Activated CD4-positive, alpha-beta T cell treated with anti-CD3 and anti-CD28 coated beads for 36 hours (primary cell): ENCODE measurements at places on chromosomes 12 and 14. TPM values are rescaled to one million over a fixed set of nuclear protein-coding genes. Genes with fewer than 3 reads are reported as not detected.

The RNASE2 gene
- not detected for total RNA-seq

The ACTN1 gene
- 146 TPM for total RNA-seq

The SINHCAF gene
- 187 TPM for total RNA-seq

The CELA1 gene
- not detected for total RNA-seq

The SYCP3 gene
- 0.16 TPM for total RNA-seq

The TEX52 gene
- 0.16 TPM for total RNA-seq

The ISCU gene
- total RNA-seq = 83.8 TPM

The STXBP6 gene
- not detected for total RNA-seq

The HPD gene
- not detected for total RNA-seq

The NDRG2 gene
- 7.0 TPM for total RNA-seq

The ANO4 gene
- total RNA-seq = not detected

The LRP1-AS gene
- not detected for total RNA-seq

The TMEM119 gene
- total RNA-seq = 0.28 TPM

The SIX1 gene
- total RNA-seq = not detected

The TUNAR gene
- not detected for total RNA-seq

The C3AR1 gene
- total RNA-seq = 0.57 TPM

The SPX gene
- total RNA-seq = 0.61 TPM

The ANO2 gene
- not detected for total RNA-seq

The RPGRIP1 gene
- 0.21 TPM for total RNA-seq

The GPRC5D gene
- not detected for total RNA-seq

The ARHGEF25 gene
- total RNA-seq = 2.2 TPM

The NPAS3 gene
- total RNA-seq = not detected

The DCAF5 gene
- total RNA-seq = 38.7 TPM

The LRP10 gene
- total RNA-seq = 36.3 TPM

The KRT80 gene
- total RNA-seq = not detected

The KRT71 gene
- total RNA-seq = not detected

The TSPAN9 gene
- 1.3 TPM for total RNA-seq

The SIX6 gene
- not detected for total RNA-seq

The CD27 gene
- 116 TPM for total RNA-seq

The ERP27 gene
- 2.0 TPM for total RNA-seq

The MYO1H gene
- total RNA-seq = not detected

The FBLN5 gene
- total RNA-seq = 3.0 TPM

The RNASE1 gene
- total RNA-seq = not detected

The PSMB11 gene
- not detected for total RNA-seq

The HELB gene
- 23.6 TPM for total RNA-seq
